NCI-H146 (cell line): ENCODE measurements at places on chromosomes 4 and X.
A peak's percentile ranks its signal among the peaks of the same experiment; 100 is the strongest.

DNA sequence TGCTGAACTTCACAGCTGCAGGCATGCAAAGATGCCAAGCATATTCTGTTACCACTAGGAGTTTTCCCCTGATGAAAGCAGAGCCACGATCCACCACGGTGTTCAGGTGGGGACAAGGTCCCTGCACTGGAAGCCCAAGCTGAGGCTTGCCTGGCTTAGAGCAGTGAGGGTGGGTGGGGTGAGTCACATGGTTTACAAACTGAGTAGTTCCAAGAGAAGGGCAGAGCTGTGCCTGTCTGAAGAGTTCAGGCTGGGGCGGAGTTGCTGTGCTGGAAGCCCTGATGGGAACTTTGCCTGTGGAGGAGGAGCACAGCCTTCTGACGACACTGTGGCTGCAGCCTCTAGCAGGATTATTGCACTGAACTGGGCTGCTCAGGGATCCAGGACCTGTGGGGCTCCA, 45.5 kb downstream of the FAM9B start:
- DNase-seq: no peak

DNA sequence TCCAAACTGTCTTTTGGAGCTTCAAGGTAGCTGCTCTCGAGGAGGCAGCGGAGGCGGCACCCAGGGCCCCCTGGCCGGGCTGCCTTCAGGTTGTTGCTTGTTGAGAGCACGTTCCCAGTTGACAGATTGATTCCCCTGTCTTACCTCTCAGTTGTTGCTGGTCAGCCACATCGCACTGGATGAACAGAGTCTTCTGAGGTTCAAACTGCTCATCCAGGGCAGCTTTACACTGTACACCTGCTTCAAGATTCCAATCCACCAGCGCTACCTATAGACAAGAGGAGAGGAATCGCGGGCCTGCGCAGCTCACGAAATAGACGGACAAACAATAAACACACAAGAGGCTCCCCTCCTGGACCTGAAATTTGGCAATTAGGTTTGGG, 497 bp downstream of the HPGD start:
- DNase-seq: no peak

- DNase-seq: no peak
These were observed 8.5 kb downstream of the CD40LG start for GRCh38 chrX:136656361-136656964.

GRCh38 chrX:149881081-149881711, at the start of gene MAGEA8:
Gene MAGEA8 (plus strand): TSS chrX:149881183. CDS start chrX:149884273, 3,090 bp downstream.
- peak; percentile 77 for DNase-seq

- no peak for DNase-seq
These were observed 14.7 kb downstream of the FGFRL1 start for GRCh38 chr4:1026115-1026514.

GRCh38 chr4:158155656-158156356, 17.0 kb downstream of the GASK1B start:
- peak; percentile 89 for DNase-seq

DNA sequence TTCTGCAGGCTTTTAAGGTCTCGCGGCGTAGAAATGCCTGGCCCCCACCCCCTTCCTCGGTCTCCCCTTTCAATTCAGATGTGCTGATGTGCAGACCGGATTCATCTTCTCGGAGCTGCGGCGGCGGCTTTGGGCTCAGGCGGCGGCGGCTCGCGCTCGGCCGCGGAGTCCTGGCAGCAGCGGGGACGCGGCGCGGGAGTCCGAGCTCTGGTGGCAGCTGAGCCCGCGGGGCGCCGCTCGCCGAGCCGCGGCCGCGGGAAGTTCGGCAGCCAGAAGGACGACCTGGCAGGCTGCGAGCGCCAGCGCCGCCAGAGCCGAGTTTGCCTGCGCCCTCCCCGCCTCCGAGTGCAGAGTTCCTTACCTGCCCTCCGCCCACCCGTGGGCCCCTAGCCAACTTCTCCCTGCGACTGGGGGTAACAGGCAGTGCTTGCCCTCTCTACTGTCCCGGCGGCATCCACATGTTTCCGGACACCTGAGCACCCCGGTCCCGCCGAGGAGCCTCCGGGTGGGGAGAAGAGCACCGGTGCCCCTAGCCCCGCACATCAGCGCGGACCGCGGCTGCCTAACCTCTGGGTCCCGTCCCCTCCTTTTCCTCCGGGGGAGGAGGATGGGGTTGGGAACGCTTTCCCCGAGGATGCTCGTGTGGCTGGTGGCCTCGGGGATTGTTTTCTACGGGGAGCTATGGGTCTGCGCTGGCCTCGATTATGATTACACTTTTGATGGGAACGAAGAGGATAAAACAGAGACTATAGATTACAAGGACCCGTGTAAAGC, 448 bp downstream of the TLL1 start:
- peak; percentile 76 for DNase-seq

GRCh38 chr4:175946472-175947116, 119.0 kb upstream of the WDR17 start:
- DNase-seq: no peak

DNA sequence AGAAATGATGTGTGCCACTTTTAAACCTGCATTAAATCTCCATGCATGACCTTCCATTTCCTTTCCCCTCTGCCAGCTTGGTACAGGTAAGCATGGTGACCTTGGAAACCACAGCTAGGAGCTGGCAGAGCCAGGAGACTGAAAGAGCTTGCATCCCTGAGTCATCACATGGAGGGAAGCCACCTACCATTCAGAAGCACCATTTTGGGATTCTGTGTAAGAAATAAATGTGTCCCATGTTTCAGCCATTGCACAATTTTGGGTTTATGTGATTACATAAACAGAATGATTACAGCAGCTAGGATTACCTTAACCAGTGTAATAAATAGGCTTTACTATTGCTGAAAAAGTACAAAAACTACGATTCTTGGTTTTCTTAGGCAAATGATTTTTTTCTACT, 17.3 kb upstream of the CCDC149 start:
- DNase-seq: no peak

GRCh38 chr4:188781655-188782054, 642.4 kb downstream of the TRIML1 start:
- no peak for DNase-seq

GRCh38 chrX:82757614-82758013, 750.5 kb upstream of the POU3F4 start:
- DNase-seq: no peak

GRCh38 chr4:174539571-174539970, 17.3 kb upstream of the HPGD start:
- DNase-seq: no peak

- no peak for DNase-seq
These were observed 329.1 kb upstream of the SMIM31 start for GRCh38 chr4:164424846-164425245.

GRCh38 chr4:181949704-181950312, 293.4 kb upstream of the TENM3 start:
- no peak for DNase-seq

GRCh38 chr4:104592183-104592582, 97.5 kb upstream of the CXXC4 start:
- DNase-seq: peak; percentile 17

DNA sequence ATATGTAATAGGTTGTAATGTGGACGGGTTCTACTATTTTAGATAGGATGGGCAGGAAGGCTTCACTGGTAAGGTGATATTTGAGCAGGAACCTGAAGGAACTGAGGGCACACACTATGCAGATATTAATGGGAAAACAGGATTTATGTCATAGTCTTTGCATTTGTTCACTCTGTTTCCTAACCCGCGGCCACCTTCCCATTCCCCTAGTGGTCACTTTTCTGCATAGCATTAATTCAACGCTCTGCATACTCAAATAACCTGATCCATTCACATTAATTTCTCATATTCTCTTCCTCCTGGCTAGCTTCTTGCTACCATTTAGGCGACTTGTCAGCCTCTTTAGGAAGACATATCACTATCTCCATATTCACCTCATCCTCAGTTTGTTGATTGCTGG, 61.5 kb downstream of the GSPT2 start:
- no peak for DNase-seq

DNA sequence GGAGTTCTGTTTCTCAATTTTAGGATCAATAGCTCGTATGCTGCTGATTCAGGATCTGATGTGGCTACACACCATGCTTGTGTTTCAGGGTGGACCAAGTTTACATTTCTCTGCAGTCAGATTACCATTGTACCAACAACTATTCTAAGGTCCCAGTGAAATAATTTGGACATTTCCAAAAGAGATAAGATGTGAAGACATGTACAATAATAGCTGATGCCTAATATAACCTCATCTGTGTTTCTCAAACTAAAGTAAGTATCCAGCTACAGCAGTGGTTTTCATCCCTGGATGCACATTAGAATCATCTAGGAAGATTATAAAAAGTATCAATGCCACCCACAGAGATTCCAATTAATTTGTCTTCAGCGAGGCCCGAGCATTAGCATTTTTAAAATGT, 209.7 kb downstream of the ANTXR2 start:
- DNase-seq: no peak

GRCh38 chrX:11363069-11363594, 69.9 kb downstream of the AMELX start:
- DNase-seq: no peak

GRCh38 chrX:13852001-13852695, 35.3 kb upstream of the GPM6B start:
- no peak for DNase-seq

- DNase-seq: peak; percentile 77
These were observed 570 bp downstream of the WDR44 start for GRCh38 chrX:118346258-118347094.

DNA sequence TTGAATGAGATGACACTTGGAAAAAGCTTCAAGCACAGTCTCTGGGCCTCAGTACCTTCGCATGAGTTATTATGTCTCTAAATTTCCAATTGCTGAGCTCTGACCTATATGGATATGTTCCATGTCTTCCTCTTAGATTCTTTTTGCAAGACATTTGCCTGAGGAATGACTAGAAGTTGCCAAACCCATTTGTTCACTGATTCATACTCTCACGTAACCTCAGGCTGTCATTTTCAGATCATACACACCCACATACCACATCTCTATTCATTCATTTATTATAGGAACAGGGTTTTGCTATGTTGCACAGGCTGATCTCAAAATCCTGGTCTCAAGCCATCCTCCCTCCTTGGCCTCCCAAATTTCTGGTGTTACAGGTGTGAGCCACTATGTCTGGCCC, 2137.1 kb upstream of the TENM3 start:
- no peak for DNase-seq

DNA sequence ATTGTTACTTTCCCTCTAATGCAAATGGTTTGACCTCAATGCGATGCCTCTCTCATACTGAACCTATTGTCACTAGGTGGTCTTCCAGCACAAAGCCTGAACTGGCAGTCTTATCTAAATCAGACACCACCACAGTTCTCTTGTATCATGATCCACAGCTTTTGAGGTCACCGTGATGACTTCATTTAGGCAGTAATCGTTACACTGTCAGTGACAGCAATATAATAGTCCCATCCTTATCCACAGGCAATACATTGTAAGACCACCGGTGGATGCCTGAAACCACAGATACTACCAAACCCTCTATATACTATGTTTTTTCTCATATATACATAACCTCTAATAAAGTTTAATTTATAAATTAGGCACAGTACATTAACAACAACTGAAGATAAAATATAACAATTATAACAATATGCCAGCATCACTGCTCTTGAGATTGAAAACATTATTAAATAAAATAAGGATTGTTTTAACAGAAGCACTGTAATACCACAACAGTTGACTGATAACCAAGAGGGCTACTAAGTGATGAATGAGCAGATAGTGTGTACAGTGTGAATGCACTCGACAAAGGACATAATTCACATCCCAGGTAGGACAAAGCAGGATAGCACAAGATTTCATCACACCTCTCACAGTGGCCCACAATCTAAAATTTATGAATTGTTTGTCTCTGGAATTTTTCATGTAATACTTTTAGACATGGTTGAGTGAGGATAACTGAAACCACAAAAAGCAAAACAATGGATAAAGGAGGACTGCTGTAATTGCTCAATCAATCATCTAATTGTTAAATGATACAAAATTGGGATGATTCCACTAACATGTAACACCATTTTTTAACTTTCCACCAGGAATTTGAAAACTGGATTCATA, 419.4 kb downstream of the CENPC start:
- DNase-seq: no peak

DNA sequence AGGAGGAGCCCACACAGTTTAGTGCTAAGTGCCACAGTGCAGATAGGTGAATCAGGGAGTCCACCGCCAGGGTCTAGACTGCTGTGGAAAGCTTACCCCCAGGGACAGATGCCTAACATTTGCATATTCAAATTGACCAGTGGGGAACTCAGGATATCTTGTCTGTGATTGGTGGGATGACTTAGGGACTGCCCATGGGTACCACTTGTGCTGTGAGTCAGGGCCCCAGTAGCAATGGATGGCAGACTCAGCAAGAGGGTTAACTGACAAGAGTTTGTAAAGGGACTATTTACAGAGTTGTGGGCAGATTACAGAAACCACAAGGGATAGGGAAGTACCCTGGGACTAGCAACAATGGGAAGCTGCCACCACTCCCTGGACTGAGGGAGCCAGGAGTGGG, 282.1 kb downstream of the BCOR start:
- no peak for DNase-seq
